NCI-H1694 (cell line): ENCODE measurements at places on chromosomes 5 and 9.

DNA sequence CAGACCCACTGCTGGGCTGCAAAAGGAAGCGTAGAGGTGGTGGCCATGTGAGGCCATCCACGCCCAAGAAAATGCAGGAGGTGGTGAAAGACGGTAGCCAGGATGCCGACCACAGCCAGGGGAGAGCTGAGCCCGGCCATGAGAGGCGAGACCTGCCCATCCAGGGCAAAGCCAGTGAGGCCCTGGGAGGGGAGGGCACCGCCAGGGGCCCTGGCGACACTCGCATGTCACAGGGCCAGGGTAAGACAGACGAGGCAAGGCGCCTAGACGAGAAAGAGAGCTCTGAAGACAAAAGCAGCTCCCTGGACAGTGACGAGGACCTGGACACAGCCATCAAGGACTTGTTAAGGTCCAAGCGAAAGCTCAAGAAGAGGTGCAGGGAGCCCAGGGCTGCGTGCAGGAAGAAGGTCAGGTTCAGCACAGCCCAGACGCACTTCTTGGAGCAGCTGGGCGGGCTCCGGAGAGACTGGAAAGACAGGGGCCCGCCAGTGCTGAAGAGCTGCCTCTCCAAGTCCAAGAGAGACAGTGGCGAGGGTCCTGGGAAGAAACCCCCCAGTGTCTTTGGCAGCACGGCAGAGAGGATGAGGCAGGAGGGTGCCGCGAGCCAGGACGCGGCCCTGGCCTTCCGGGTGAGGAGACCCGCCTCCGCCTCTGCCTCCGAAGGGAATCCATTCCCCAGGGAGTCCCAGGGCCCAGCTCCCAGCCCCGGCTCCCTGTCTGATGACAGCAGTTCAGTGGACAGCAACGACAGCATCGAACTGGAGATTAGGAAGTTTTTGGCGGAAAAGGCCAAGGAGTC, 6.9 kb downstream of the PPP1R26 start:
- no peak for DNase-seq

DNA sequence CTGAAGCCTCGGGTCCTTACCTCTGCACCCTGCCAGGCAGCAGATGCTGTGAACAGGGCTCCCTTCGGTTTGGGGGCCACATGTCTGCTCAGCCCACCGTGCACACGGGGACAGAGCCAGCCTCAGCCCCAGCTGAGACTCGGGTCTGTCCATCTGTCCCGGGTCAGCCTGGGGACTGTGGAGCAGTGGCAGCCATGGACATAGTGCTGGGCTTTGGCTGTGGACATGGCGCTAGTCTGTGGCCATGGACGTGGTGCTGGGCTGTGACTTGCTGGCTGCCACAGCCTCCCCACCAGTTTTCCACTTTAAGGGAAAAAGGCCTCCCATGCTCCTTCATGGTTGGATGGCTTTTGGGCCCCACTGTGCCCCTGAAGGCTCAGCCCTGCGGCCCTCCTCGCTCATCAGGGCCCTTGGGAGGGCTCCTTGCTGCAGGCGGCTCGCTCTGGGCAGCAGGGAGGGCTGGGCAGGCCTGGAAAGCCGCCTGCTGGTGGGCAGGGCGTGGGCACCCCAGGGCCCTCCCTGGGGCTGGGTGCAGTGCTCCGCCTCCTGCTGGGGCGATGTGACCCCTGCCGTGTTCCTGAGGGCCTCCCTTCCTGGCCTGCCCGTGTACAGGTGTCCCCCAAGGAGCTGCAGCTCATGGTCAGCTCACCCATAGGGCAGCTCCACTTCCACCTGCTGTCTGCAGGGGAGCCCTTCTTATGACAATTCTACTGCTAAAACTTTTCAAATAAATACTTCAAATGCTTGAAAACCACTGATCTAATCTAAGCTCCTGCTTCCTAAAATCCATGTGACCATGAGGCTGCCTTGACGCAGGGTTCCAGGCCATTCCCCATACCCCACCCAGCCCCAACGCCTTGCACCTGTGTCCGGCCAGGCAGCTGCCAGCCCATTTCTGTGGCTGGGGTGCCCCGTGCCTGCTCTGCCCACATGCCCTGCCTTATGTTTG, 112.1 kb upstream of the LMX1B start:
- DNase-seq: no peak

DNA sequence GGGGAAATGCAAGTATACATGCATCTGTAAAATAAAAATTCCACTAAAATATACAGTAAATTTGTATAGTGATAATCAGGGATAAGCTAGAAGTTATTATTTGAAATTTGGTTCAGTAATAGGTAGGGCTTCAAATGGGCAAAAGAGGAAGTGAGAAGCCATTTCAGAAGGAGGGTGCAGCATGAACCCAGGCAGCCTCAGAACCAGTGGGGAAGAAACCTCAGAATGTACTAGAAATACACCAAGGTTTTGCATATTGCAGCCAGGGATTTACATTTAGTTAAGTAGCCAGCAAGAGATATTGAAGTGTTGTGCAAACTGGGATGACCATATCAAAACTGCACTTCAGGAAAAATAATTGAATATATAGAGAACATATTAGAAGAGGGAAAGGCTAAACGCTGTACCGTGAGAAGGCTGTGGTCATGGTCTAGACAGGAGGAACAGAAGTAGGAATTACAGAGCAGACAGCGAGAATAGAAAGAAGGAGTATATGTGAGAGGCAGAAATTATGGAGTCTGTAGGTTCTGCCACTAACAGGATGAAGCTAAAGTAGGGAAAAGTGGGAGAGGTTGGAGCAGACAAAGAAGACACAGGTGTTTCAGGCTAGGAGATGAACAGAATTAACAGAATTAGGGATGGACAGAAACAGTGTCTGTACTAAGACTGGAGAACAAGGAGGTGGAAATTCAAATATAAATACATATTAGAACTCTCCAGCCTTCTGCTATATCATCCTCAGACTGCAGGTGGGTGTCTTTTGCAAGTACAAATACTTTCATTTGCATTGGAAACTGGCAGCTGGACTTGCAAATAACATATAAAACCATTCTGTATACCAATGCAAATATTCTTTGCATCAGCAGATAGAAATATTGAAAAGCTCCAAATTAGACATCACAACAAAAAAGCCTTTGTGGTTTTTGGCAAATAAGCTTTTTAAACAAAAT, 335.6 kb downstream of the ZNF608 start:
- DNase-seq: no peak

DNA sequence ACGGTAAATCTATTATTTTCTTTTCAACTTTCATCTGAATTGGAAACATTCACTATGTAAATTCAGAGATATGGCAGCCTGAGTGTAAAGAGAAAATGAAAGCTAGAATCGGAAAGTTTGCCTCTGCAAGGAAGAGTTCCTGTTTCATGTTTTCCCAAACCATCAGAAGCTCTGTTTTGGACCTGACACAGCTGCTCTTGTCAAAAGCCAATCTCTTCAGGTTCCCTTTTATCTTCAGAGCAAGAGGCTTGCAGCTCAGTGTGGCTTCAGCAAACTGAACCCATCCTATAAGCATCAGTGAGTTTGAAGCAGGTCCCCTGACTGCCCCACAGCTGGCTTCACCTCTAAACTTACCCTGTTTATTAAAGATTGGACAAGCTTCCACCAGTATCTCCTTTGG, 1099.7 kb downstream of the DTWD2 start:
- no peak for DNase-seq

DNA sequence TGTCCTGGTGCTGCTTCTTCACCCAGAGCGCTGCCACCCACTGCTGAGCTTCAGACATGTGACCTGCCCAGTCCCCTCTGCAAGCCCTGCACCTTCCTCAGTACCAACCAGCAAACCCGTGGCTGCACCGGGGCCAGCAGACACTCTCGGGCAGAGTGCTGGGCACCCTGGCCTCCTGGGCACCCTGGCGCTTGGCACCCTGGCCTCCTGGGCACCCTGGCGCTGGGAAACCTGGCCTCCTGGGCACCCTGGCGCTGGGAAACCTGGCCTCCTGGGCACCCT, 31.7 kb upstream of the SLC12A7 start:
- no peak for DNase-seq

DNA sequence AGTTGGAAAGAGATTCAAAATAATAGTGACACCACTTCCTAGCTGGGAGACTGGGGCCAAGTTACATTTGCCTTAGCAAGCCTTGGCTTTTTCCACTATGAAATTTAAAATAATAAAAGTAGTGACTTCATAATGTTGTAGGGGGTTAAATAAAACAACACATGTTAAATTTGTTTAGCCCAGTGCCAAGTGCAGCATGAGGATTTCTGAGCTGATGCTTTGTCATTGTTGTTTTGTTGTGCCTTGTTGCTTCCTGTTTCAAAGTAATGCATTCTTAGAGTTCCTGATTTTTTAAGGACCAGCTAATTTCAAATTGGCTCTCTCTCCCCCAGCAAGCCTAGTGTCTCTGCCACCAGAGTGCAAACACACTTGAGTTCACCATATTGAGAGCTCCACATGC, 270.7 kb upstream of the PAPPA start:
- no peak for DNase-seq

DNA sequence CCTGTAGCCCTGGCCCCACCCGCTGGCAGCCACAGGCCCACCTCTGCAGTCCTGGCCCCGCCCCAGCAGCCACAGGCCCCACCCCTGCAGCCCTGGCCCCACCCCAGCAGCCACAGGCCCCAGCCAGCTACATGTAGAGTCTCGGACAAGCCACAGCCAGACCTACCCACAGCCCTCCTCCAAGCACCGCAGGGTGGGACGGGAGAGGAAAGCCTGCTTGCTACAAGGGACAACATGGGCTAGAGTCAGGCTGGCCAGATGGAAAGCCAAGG, 49.5 kb upstream of the SARDH start:
- no peak for DNase-seq

GRCh38 chr9:134128727-134129679, 6.9 kb upstream of the WDR5 start:
- DNase-seq: no peak

- DNase-seq: no peak
Measured at GRCh38 chr9:70600506-70600905, 186.0 kb upstream of the KLF9 start.

GRCh38 chr5:67577424-67577823, 380.8 kb upstream of the CD180 start:
- no peak for DNase-seq

- no peak for DNase-seq
Measured at GRCh38 chr9:137114220-137114612, 317 bp downstream of the DPP7 start.
